NCI-H524 (cell line): ENCODE measurements at places on chromosomes 1 and 21.
A peak's percentile ranks its signal among the peaks of the same experiment; 100 is the strongest.

- DNase-seq, result peak; percentile 63
Observed at GRCh38 chr21:38126666-38127303, 130.0 kb upstream of the KCNJ15 start.

- no peak for DNase-seq
Observed at GRCh38 chr1:79133774-79134364, 127.3 kb upstream of the ADGRL4 start.

GRCh38 chr1:108824051-108824450 is 32.8 kb downstream of the AKNAD1 start:
- DNase-seq, result no peak

DNA sequence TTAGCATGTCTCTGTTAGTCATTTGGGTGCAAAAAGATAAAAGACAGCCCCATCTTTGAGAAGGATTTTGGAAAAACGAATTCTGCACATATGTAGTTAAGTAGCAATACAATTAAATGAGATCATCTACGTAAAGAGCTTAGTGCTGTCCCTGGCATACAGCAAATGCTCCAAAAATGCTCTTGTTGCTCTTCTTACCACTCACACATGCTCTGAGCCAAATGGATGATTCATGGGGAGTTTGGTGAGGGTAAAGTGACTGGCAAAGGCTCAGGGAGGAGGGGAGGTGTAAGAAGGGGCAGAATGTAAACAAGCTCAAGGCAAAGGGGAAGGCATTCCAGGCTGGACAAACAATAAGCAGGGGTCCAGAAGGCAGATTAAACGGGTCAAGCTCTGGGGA is 191.9 kb downstream of the AK5 start:
- DNase-seq, result no peak

DNA sequence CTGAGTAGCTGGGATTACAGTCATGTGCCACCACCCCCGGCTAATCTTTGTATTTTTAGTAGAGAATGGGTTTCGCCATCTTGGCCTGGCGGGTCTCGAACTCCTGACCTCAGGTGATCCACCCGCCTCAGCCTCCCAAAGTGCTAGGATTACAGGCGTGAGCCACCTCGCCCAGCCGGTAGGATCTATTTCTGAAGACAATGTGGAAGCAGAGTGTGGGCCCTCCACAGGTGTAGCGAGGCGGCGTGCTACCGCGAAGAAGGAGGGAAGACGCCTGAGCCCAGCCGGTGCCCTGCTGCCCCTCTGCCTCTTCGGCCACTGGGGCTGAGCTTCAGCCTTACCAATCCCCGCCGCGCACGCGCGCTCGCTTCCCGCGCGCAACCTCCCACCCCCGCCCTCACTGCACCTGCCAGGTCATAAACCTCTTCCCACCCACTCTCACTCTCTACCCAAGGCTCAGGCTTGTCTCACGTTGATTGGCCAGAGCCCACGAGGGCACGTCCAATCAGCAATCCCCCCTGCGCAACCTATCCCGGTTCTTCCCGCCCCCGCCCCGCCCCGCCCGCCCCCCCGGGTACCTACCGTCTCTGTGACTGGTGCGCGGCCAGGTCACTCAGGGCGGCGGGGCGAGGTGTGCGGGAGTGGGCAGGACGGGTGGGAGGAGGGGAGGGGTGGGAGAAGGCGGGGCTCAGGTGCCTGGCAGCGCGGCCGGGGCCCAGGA is 409 bp upstream of the HOOK1 start:
- peak; percentile 96 for DNase-seq

DNA sequence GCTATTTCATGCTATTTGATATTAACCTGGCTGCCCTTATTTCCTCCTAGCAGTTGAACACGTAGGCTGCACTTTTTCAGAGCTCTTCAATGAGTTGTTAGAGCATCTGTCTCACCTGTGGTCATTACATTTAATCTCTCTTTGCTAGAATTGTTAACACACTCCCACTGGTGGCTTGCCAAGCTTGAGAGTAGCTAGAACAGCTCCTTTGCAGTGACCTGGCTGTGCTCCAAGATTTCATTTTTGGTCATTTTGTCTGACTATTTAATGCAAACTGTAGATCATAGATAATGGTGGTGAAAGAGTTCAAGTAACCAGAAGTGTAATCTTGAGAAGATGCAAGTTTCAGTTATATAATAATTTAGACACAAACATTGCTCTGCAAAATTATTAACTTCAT is 105.6 kb downstream of the LRRC7 start:
- no peak for DNase-seq

DNA sequence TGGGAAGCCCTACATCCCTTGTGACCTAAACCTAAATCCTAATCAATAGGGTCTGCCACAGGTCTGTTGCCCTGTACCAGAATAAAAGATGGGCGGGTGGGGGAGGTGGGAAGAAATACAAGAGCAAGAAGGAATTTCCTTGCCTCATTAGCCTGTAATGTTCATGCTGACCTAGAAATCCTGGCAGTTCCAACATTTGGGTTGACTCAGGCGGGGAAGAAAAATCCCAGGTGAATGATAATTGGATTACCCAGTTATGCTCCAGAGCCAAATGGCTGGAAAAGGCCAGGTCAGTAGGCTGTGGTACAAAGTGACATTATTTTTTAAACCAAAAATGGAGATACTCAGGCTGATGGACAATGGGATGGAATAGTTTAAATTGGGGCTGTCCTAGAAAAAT is 27.3 kb upstream of the A3GALT2 start:
- DNase-seq, result peak; percentile 28

- DNase-seq, result peak; percentile 38
Observed at GRCh38 chr1:163875200-163875926, 553.6 kb downstream of the NUF2 start.
